ENCODE measurements at places on chromosomes 16 and 17. TPM values are rescaled to one million over a fixed set of nuclear protein-coding genes. Genes with fewer than 3 reads are reported as not detected.

The KRTAP17-1 gene
- not detected for total RNA-seq

GRCh38 chr16:83214671-83215070 lies 587.9 kb downstream of the CDH13 start:
- DNase-seq = no peak

The ANKRD40CL gene
- total RNA-seq = not detected

The TP53TG3C gene
- total RNA-seq = not detected

DNA sequence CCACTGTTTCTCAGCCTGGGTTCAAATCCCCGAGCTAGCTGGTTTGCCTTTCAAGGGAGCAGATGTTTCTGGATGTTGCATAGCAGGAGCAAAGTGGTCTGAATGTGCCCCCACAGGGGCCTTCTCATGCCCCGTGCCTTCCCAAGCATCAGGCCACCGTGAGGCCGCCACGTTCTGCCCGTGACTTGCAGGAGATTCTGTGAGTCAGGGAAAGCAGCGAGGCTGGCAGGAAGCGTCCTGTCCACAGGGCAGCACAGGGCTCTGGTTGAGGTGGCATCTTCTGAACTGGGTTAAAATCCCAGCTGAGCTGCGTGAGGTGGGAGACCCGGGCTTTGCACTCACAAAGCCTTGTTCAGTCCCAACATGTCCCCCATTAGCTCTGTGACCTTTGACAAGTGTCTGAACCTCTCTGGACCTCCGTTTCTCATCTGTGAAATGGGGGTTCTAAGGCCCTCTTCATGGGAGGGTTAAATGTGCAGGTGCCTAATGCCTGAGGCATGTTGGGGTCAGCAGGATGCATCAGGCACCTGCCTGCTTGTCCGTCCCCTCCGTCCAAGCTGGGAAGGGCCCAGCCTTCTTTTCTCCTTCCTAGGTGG lies 94.8 kb upstream of the PLCG2 start:
- no peak for DNase-seq

The OMG gene
- 0.11 TPM for total RNA-seq

GRCh38 chr17:28199115-28199514 lies 119.9 kb upstream of the TMEM97 start:
- DNase-seq = no peak

DNA sequence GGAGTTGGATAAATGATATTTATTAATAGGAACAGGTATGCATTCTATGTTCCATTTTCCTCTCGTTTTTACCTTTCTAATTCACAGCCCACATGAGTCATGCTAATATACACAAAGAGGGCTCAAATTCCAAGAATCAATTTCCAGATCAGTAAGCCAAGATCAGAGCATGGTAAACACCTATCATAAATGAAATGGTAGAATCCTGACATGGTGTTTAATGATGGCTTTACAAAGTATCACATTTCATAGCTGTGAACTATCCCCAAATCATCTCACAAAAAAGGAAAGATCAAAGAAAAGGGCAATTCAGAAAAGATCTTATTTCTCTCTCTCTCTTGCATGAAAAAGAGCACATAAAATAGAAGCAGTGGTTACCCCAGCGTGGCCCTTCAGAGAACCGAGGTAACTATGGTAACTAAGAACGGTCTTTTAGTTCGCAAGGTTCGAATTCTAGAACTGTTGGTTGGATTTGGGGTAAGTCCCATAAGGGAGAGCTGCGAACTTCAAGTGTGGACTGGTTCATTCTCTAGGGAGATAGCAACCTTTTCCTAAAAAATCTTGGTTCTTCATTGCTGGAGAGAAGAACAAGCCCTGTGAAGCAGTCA lies 73.0 kb downstream of the MARCHF10 start:
- no peak for DNase-seq

- no peak for DNase-seq
Observed at GRCh38 chr17:77361986-77362620, 221.3 kb downstream of the SEC14L1 start.

The CCL7 gene
- not detected for total RNA-seq

DNA sequence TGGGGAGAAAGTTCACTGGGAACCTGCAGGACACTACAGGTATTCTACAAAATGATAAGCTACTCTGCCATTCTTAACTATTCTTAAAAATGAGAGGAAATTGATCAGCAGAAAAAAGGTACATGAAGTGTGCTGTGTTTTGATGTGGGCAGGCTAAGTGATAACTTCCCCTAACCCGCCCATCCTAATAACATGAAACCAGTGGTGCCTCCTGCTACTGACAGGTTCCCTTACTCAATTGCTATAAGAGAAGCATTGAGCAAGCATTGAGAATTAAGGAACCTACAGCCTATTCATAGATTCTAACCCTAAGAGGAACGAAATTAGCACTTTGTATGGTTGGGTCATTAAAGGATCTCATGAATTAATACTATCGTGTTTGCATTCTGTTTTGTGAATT lies 18.9 kb downstream of the XYLT1 start:
- no peak for DNase-seq

GRCh38 chr17:4503283-4504025 lies 4.8 kb downstream of the SPNS2 start:
- DNase-seq = no peak

The NPW gene
- 5.1 TPM for total RNA-seq

DNA sequence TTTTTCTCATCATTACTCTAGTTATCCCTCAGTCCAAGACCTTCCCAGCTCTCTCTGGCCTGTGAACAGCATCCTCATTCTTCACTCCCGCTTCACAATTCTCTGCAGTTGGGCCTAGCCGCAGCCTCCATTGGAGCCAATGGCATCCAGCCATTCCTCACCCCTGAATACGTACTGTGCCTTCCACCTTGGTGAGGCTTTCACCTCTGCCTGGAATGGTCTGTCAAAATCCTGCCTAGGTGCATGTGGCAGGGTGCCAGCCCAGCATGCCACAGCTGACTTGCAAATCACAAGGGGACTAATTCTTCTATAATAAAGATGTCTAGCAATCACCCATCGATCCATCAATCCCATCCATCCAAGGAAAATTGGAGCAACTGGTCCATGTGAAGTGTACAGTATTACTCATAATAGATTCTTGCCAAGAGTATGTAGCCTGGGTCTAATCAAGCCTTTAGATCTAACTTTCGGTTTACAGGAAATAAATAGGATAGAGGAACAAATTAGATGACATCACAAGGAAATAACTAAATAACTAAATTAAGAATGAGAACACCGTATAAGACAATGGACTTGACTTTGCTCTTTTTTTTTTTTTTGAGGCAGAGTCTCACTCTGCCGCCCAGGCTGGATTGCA lies 5.1 kb upstream of the CX3CL1 start:
- DNase-seq = no peak

The KRT33B gene
- total RNA-seq = not detected

DNA sequence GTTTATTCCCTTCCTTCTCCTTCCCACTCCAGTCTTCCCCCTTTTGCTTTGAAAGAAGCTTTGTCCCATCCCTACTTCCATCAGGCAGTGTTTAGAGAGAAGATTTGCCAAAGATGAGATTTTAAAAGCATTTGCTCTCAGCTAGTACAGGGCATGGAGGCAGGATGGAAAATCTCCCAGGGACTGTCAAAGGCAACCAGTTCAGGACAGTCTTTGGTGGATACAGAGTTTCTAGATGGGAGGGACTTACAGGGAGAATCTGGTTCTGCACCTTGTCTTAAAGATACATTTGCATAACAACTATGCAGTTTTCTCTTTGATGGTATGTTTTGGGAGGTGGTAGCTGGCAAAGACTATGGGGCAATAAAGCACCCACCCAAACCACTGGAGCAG lies 26.2 kb downstream of the CHD9 start:
- DNase-seq = no peak

GRCh38 chr16:72921106-72921505 lies 126.8 kb downstream of the ZFHX3 start:
- peak; percentile 17 for DNase-seq

GRCh38 chr17:48868916-48869500 lies 23.6 kb upstream of the ATP5MC1 start:
- no peak for DNase-seq

GRCh38 chr16:72188541-72188940 lies 16.6 kb upstream of the PMFBP1 start:
- DNase-seq = no peak

The ADAD2 gene
- not detected for total RNA-seq

The OR1E1 gene
- not detected for total RNA-seq

GRCh38 chr17:81044764-81045589 lies 10.0 kb downstream of the BAIAP2 start:
- no peak for DNase-seq

DNA sequence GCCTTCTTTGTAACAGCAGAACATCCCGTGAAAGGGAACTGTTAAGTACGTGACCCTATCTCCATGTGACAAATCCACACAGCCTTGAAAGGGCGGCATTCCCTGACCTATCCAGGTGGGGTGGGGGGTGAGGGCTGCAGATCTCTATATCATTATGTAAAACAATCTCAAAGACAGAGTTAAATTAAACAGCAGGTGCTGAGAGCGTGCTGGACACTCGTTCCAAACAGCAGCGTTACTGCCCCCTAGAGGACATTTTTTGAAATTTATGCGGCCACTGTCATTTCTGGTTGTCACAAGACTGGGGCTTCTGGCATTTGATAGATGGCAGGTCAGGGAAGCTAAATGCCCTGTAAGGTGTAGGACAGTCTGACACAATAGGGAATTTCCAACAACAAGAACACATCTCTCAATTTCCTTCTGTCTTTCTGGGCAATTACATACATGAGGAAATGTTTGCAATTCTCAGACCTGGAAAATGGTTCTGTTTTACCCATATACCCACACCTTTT lies 6.7 kb upstream of the SLC25A39 start:
- DNase-seq = peak; percentile 69

GRCh38 chr16:59971264-59971663 lies 1237.1 kb upstream of the GOT2 start:
- no peak for DNase-seq

- DNase-seq = no peak
Observed at GRCh38 chr17:47286198-47286914, 32.7 kb downstream of the ITGB3 start.

- DNase-seq = no peak
Observed at GRCh38 chr16:81864646-81865382, 85.7 kb downstream of the PLCG2 start.

DNA sequence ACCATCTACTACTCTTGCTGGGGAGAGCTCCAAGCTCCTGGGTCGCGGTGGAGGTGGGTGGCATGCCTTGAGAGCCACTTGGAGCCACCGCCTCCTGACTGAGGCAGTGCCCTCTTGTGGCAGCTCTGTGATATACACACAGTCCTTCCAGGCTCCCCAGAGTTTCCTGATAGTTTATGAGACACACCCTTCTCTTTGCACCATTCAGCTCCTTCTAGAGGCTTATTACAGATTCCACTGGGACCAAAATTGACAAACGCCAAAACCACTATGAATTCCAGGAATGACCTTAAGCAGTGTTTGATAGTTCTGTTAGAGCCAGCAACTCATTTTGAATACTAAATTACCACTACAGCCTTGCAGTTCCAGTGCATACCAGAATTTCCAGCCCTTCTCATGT lies 170.1 kb upstream of the CDH13 start:
- DNase-seq = no peak

GRCh38 chr17:17844079-17844478 lies 7.3 kb upstream of the SREBF1 start:
- no peak for DNase-seq
